H9 (cell line): ENCODE measurements at places on chromosomes 2 and 18. TPM values are rescaled to one million over a fixed set of nuclear protein-coding genes. Genes with fewer than 3 reads are reported as not detected.
A peak's percentile ranks its signal among the peaks of the same experiment; 100 is the strongest.

DNA sequence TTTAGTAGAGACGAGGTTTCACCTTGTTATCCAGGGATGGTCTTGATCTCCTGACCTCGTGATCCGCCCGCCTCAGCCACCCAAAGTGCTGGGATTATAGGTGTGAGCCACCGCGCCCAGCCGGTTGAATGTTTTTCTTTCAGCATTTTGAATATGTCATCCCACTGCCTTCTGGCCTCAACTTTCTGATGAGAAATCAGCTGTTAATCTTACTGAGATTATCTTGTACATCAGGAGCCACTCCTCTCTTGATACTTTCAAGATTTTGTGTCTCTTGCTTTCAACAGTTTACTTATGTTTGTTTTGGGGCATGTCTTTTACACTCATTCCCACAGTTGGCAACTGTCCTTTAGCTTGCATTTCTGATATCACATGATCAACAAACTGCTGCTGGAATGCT lies 46.3 kb downstream of the CCDC150 start:
- no peak overlapping the region for H3K4me3 ChIP-seq
- no peak for DNase-seq
- no peak overlapping the region for H3K27ac ChIP-seq
- H3K4me1 ChIP-seq, result no peaks in the 10 kb centered on the region
- peaks cover 48% of the 10 kb centered on the region for H3K36me3 ChIP-seq
- H3K27me3 ChIP-seq, result no peaks in the 10 kb centered on the region

- no peak overlapping the region for H3K4me3 ChIP-seq
- no peaks in the 10 kb centered on the region for H3K4me1 ChIP-seq
- no peak overlapping the region for H3K27ac ChIP-seq
- no peaks in the 10 kb centered on the region for H3K27me3 ChIP-seq
Observed at GRCh38 chr2:102313025-102313424, 1.7 kb downstream of the IL1RL1 start.

DNA sequence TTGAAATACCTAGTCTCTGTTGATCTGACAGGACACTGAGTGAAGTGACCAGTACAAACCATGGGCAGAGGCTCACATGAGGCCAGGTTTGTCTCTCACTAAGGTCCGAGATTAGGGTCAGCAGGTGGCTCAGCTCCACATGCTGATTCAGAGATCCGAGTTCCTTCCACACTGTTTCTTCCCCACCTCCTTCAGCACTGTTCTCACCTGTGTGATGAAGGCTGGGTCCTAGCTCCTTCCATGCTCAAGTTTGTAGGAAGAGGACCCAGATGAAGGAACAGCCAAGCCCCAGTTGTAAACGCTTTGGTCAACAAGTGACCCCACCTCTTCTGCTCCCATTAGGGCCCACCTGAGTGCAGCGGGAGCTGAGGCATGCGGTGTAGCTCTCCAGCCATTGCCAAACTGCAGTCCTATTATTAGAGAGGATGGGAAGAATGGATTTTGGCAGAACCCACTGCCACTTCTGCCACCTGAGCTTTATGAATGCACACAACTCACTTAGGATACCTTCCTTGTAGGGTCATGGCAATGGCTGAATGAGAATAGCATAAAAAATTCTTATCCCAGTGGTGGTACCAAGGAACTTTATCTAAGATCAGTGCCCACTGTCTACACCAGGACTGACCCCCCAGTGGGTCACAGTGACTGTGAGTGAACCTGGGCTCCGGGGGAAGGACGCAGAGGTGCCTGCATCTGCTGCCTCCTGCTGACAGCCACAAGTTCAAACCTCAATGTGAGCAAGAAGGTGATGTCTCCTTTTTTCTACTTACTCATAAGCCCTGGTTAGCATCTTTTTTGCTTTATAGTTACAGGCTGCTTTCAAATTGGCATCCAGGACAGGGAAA lies 324.8 kb upstream of the HS6ST1 start:
- H3K27me3 ChIP-seq, result no peaks in the 10 kb centered on the region
- H3K36me3 ChIP-seq, result no peaks in the 10 kb centered on the region
- H3K4me3 ChIP-seq, result no peak overlapping the region
- DNase-seq, result peak; percentile 19
- H3K4me1 ChIP-seq, result peaks cover 21% of the 10 kb centered on the region

DNA sequence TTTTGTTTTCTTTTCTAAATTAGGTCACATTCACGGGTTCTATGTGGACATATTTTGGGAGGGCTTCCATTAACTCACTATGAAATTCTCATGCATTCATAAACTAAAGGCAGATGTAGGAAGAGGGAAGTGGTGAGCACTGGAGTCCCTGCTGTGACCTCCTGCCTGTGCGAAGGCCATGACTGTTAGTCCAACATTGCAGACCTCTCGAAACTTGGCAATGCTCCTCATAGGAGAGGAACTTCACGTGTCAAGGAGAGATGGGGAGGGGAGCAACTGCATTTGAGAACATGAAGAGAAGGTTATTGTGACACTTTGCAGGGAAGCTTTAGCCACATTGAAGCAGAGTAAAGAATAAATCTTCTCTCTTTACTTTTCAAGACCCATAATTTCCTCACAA lies 126.4 kb upstream of the HNMT start:
- H3K27me3 ChIP-seq, result no peaks in the 10 kb centered on the region
- no peak for DNase-seq
- H3K4me3 ChIP-seq, result no peak overlapping the region
- H3K27ac ChIP-seq, result no peak overlapping the region
- H3K36me3 ChIP-seq, result no peaks in the 10 kb centered on the region

DNA sequence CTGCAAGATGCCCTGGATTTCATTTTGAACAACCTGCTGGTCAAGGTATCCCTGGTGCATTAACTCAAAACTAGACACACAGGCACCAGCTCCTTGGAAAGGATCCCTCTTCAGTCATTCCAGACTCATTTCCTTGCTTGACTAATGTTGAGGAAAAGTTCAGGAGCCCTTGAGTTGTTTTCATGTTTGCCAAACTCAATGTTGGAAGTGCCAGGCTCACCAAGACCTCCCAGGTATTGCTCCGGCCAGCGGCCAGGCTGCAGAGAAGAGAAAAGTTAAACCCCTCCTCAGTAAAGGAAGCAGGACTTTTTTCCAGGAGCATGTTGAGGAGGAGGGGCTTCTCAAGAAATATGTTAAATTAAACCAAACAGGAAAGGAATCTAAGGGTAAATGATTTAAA lies 42.7 kb downstream of the TGIF1 start:
- H3K36me3 ChIP-seq, result no peaks in the 10 kb centered on the region
- no peaks in the 10 kb centered on the region for H3K27me3 ChIP-seq
- no peak overlapping the region for H3K4me3 ChIP-seq
- no peak for DNase-seq
- no peak overlapping the region for H3K27ac ChIP-seq

Gene C1QL2
- total RNA-seq, result 0.81 and 0.90 TPM in 2 replicates

GRCh38 chr18:63741769-63742168 lies 33.4 kb upstream of the SERPINB7 start:
- H3K27me3 ChIP-seq, result no peaks in the 10 kb centered on the region
- no peaks in the 10 kb centered on the region; the same call in 1 of the 2 replicates for H3K4me1 ChIP-seq
- no peak overlapping the region for H3K27ac ChIP-seq
- DNase-seq, result no peak
- H3K36me3 ChIP-seq, result no peaks in the 10 kb centered on the region

Gene ZNF519
- 21.9 and 24.3 TPM in 2 replicates for total RNA-seq

Gene TMEM185B
- total RNA-seq, result 28.4 and 29.0 TPM in 2 replicates

DNA sequence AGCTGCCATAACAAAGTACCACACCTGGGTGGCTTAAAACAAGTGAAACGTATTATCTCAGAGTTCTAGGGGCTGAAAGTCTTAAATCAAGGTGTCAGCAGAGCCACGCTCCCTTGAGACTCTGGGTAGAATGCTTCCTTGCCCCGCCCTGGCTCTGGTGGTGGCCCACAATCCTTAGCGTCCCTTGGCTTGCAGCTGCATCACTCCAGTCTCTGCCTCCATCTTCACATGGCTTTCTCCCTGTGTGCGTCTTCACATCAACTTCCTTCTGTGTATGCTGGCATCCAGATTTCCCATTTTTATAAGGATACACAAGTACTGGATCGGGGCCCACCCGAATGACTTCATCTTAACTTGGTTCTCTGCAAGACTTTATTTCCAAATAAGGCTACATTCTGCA lies 62.5 kb downstream of the MRO start:
- H3K27me3 ChIP-seq, result no peaks in the 10 kb centered on the region
- no peak overlapping the region for H3K27ac ChIP-seq
- DNase-seq, result no peak

DNA sequence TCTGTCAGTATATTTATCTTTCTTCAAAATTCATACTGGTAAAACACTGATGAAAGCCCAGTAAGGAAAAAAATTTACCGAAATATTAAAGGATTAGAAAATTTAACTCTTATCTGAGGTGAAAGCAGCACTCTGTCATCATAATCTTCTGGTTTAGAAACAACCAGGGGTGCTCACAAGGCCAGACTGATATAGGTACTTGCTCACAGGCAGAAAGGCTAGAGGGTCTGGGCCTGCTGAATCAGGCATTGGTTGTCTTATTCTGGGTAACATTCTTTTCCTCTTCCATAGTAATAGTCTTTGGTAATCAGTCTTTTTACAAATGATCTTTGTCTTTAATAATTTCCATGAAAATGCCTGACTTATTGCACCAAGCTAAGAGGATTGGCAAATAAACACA lies 221.4 kb upstream of the TFPI start:
- H3K36me3 ChIP-seq, result no peaks in the 10 kb centered on the region
- no peaks in the 10 kb centered on the region for H3K27me3 ChIP-seq
- DNase-seq, result no peak
